Endothelial cell (in vitro differentiated cells): ENCODE measurements at places on chromosomes 1 and 21.

GRCh38 chr1:3714284-3714741 is 37.9 kb upstream of the CCDC27 start:
- DNase-seq, result no peak

- DNase-seq, result no peak
Measured at GRCh38 chr1:15224974-15225373, 22.0 kb upstream of the FHAD1 start.

DNA sequence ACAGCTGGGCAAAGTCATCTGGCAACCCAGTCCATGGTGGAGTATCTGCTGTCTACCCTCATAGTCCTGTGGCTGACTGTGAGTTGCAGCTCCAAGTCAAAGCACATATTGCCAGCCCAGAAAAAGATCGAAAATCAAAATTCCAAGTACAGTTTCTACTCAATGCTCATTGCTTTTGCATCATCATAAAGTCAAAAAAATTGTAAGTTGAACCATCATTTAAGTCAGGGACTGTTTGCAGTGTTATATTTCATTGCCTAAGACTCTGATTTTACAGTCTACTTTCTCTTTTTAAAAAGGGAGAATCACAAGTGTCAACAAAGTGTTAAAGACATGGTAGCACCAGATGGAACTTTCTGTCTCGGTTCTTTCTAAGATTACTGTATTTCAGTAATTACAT is 22.7 kb upstream of the MAN1C1 start:
- DNase-seq, result no peak

DNA sequence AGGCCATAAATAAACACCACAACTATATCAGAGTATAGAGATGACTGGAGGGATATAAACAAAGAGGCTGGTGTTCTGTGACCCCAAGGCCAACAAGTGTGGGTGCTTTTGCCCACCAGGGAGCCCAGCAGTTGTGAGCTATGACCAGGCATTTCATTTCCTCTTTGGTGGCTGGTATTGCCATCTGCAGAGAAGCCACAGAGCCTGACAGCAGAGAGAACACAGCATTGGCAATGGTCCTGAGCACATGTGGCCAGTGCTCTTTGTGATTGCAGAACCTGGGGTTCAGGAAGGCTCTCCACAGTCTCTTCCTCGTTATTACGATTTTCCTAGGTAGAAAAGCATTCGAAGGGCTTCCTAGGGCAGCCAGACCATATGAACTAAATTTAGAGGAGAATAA is 112.3 kb downstream of the TM2D1 start:
- no peak for DNase-seq

GRCh38 chr1:59692591-59692990 is 122.2 kb upstream of the HOOK1 start:
- no peak for DNase-seq

DNA sequence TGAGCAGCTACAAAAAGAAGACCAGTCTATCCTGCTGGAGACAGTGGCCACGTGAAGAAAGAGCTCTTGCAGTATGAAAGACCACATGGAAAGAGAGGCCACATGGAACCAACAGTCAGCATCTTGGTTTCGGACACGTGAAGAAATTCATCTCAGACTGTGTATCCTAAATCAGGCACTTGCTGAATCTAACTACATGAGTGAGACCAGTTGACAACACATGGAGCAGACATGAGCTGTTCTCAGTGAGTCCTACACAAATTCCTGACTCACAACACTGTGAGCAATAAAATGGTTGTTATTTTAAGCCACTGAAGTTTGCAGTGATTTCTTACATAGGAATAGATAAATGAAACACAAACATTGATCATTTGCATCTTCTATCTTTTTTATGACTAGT is 2.4 kb upstream of the TAF1A start:
- no peak for DNase-seq

DNA sequence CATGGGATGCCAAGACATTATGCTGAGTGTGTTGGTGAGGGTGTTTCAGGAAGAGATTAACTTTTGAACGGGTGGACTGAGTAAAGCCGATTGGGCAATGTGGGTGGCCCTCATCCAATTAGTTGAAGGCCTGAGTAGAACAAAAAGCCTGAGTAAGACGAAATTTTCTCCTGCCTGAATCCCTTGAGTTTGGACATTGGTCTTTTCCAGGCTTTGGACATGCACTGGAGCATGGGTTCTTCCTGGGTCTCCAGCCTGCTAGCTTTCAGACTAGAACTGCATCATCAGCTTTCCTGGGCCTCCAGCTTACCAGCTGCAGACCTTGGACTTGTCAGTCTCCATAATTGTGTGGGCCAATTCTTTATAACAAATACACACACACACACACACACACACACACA is 63.6 kb downstream of the NIBAN1 start:
- DNase-seq, result no peak

- DNase-seq, result peak; percentile 8
Measured at GRCh38 chr1:61842863-61843514, 100.7 kb downstream of the PATJ start.

- no peak for DNase-seq
Measured at GRCh38 chr1:164728719-164729118, 169.7 kb downstream of the PBX1 start.

DNA sequence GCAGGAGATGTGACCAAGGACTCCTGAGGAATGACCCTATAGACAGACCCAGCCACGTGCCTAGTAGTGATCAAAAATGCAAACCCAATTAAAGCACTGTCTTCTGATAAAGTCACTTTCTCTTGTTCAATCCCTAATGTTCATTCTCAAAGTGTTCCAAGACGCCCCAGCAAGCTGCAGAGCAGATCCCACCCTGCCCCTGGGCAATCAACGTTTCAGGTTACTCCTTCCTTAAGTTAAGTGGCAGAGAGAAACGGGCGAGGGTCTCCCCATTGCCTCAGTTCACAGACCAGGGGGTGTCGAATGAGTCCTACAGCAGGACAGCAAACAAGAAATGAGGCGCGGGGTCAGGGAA is 699 bp upstream of the RGS2 start:
- DNase-seq, result no peak

DNA sequence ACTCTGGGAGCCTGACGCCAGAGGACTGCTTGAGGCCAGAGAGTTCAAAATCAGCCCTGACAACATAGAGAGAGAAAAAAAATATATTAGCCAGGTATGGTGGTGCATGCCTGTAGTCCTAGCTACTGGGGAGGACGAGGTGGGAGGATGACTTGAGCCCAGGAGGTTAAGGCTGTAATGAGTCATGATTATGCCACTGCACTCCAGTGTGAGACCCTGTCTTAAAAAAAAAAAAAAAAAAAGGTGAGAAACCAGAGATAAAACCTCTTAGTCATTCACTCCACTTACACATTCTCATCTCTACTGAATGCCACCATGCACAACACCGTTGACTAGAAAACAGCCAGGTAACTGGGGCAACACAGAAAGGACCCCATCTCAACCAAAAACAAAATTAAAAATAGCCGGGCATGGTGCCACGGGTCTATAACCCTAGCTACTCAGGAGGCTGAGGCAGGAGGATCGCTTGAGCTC is 178.1 kb downstream of the SLC45A1 start:
- DNase-seq, result no peak

DNA sequence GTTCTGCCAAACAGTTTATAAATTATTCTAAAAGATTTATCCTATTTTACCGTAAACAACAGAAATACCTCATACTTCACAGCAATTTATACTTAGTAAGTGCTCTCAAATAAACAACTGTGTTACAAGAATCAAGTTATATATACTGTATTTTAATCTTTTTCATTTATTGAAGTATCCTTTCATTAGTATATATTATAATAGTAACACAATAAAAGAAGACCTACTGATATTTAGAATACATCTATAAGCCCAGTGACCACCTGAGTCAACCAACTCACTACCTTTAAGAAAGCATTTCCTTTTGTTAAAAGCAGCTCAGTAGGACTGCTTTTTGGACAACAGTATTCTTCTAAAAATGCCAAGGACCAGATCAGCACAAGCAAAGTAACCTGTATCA is 5.9 kb downstream of the TMCO1 start:
- DNase-seq, result no peak

GRCh38 chr1:7630378-7630777 is 140.7 kb upstream of the VAMP3 start:
- DNase-seq, result no peak

- DNase-seq, result no peak
Measured at GRCh38 chr1:37362594-37363385, 111.6 kb upstream of the ZC3H12A start.

DNA sequence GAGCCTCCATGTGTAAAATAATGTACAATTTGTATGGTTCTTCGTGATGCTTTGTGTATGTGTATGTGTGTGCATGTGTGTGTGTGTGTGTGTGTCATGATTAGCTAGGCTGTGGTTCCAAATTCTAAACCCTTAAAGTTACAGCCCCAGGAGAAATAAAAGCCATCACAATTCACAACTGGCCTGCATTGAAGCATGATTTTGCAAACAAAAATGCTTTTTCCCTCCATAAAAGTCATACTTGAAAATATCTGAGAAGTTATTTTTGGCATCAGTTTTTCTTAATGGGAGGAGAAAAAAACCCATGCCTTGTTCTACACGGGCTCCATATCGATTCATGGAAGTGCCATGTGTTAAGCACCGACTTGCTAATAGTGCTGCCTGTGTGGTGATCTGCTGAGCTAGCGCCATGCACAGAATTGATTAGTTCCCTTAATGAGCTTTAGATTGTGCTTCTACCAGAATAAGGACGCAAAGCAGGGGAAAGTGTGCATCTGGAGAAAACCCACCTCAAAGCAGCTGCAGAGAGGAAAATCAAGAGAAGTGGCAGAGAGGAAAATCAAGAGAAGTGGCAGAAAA is 207.3 kb downstream of the DSCAM start:
- DNase-seq, result no peak

DNA sequence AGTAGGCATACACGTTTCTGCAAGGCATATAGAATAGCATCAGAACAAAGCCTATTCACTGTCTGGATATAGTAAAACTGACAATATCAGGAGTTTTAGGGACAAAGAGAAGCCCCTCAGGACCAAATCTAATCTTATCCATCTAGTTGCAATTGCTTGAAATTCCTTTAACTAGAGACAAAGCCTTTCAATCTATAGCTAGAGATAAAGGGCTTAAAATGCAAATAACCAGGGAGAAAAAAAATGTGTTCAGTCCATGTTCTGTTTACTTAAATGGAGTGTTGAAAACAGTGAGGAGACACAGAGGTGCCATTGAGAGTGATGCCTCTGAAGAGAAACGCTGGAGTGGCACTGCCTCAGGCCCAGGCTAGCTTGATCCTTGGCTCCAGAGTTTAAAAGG is 286.1 kb downstream of the DPYD start:
- no peak for DNase-seq

- no peak for DNase-seq
Measured at GRCh38 chr1:14597343-14598006, 1.0 kb upstream of the KAZN start.

DNA sequence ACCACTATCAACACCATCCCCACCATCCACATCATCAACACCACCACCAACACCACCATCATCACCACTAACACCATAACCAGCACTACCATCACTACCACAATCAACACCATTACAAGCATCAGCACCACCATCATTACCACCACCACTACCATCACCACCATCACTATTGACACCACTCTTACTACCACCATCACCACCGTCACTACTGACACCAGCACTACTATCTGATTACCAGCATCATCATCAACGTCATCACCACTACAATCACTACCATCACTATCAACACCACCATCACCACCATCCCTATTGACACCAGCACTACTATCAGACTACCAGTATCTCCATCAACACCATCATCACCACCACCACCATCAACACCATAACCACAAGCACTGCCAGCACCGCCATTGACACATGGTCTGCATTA is 106.1 kb upstream of the RUNX3 start:
- DNase-seq, result no peak

- peak; percentile 94 for DNase-seq
Measured at GRCh38 chr1:20696397-20697333, 21.1 kb downstream of the KIF17 start.

DNA sequence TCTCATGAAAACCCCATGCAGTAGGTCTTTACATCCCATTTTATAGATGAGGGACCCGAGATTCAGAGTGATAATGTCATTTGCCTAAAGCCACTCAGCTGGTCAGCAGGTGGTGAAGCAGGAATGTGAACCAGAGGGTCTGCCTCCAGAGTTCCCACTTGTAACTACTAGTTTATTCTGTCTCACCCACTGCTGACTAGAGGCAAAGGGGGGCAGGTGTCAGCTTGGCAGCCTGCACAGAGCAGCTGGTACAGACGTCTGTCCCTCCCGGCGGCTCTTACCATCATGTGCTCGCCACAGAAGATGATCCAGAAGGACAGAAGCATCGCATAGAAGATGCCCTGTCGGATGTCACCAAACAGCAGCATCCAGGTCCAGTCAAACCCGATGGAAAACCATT is 82.4 kb downstream of the WLS start:
- no peak for DNase-seq

- DNase-seq, result no peak
Measured at GRCh38 chr1:11848373-11848700, 754 bp upstream of the NPPA start.

DNA sequence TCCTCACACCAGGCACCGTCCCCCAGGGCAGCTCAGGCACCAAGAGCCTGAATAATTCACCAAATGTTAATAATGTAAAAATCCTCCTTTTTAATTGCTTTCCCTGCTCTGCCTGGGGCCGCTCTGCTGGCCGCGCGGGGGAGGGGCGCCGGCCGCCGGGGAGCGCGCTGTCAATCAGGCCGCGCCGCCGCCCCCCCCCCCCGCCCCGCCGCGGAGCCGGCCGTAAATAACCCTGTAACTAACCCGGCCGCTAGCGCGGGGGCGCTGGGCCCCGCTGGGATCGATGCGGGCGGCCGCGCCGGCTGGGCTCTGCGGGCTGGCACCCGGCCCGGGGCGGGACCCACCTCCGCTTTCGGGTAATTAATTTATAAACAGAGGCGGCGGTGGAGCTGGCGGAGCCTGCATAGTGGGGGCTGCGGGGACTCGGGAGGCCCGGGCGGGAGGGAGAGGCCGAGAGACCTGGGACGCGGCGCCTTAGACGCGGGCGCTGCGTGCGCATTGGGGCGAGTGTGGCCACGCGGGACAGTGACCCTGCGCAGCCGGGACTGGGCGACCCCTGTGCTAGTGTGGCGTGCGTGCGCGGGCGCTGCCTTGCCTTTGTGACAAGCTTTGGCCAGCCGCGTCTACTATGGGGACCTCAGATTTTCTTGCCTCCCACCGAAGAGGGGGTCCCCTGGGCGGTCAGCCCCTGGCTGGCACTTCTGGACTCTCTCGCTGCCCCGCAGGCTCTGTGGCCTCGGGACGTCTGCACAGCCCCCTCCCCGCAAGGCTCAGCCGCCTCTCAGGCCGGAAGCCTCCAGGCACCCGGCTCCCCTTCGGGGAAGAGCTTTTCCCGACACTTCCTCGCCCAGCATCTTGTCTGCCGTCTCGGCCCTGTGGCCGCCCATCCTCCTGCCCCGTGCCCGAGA is 16.6 kb downstream of the SAMD11 start:
- no peak for DNase-seq
